ENCODE measurements at places on chromosomes 6 and 20. TPM values are rescaled to one million over a fixed set of nuclear protein-coding genes. Genes with fewer than 3 reads are reported as not detected.

Gene HSPA1L
- 3.1 TPM for total RNA-seq

Gene SENP6
- 136 TPM for total RNA-seq

Gene MRPS18B
- 41.2 TPM for total RNA-seq

Gene COL21A1
- total RNA-seq: 0.61 TPM

Gene LAMP5
- 0.54 TPM for total RNA-seq

Gene HLA-DQB1
- 49.2 TPM for total RNA-seq

Gene GPX6
- total RNA-seq: not detected

Gene SPTLC3
- 4.7 TPM for total RNA-seq

Gene MRS2
- total RNA-seq: 19.6 TPM

Gene HCK
- total RNA-seq: 155 TPM

Gene TMEM74B
- total RNA-seq: 1.3 TPM

Gene HSPA1A
- 97.7 TPM for total RNA-seq

Gene MYH7B
- total RNA-seq: 1.7 TPM

Gene RIPPLY2
- not detected for total RNA-seq

Gene SNX9
- total RNA-seq: 40.5 TPM

Gene CEP85L
- total RNA-seq: 44.3 TPM

DNA sequence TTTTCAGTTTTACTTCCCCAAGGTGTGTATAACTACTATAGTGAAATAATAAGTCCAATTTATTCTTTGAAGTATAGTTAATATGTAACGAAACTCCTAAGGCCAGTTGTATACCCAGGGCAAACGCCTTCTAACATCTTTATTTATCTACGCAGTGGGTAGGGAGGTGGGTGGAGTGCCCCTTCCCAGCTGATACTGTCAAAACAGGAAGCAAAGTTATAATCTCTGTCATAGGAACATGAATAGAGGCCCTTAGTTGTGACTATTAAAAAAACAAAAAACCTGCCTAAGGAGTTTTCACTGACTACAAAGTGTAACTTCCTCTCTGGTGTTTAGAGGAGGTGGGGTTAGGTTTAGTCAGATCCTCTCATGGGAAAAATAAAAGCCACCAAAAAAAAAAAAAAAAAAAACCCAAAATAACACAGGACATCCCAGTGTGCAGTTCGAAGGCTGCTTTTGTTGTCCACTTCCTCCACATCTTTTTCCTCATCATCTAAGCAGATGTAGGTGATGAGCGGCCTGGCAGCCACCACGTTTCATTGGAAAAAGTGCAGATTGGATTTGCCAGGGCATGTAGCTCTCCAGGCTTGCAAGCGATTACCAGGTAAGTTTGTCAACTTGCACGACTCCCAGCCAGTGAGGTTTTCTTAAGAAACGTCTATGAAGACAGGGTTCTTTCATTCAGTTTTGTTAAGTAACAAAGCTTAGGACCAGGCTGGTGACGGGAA lies 58.7 kb downstream of the UTRN start:
- DNase-seq: peak; percentile 80

GRCh38 chr6:54308289-54308985 lies at the start of gene TINAG:
Gene TINAG, plus strand, starts transcription at chr6:54308441. Its CDS starts 110 bp downstream, at chr6:54308551.
- no peak for DNase-seq

DNA sequence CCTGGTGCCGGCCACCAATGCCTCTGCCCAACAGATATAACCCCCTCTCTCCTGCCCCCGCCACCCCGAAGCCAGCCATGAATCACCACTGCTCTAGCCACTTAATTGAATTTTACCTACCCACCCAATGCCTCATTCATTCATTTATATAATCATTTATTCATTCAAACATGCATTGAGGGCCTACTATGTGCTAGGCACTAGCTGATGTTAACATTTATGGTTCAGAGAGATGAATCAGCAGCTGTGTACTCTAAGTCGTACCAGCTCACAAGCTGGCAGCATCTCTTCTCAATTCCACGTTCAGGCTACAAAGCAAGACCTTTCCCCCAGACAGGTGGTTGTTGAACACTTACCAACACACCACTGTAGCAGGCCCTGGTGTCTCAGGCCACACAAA lies 12.9 kb upstream of the MDGA1 start:
- no peak for DNase-seq

- no peak for DNase-seq
Measured at GRCh38 chr6:125834348-125834747, 43.6 kb downstream of the NCOA7 start.

GRCh38 chr20:6469695-6470094 lies 297.8 kb upstream of the BMP2 start:
- DNase-seq: no peak

DNA sequence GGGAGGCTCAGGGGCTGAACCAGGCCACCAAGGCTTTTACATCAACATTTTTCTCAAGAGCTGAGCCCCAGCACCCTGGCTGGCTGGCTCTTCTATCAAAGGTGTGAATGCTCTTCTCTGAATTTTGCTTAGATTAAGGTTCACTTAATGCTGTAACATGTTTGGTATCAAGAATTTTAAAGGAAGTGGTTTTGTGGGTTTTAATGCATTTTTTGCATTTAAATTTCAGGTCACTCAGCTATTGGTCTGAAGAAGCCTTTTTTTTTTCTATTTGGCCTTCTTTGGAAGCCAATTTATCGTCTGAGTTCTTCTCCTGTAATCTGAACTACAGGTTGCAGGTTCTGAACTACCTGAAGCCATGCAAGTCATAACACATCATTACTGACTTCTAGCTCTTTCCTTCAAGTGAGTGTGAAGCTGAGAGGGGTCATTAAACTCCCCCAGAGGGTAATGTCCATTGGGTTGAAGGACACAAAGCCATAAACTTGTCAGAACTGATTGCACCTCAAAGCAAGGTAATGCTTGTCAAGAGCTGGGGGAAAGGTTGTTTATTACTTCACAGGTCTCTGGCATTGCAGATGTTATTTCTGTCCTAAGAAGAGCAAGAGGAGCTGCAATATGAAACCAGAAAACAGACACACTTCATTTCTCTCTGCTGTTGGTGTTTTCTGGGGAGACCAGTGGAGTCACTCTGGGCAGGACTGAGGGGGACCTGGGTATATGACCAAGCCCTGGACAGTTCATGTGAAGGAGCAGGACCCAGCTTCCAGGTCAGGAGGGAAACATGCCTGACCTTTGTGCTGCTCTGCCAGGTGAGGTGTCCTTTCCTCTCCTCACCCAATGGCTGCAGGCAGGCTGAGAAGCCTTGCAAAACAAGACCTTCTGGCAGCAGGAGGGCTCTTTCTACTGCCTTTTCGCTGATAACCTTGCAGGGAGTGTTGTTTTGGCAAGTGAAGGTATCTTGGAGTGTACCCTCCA lies 26.1 kb upstream of the NEDD9 start:
- DNase-seq: no peak

GRCh38 chr6:155158030-155158843 lies 105.6 kb upstream of the CLDN20 start:
- no peak for DNase-seq

DNA sequence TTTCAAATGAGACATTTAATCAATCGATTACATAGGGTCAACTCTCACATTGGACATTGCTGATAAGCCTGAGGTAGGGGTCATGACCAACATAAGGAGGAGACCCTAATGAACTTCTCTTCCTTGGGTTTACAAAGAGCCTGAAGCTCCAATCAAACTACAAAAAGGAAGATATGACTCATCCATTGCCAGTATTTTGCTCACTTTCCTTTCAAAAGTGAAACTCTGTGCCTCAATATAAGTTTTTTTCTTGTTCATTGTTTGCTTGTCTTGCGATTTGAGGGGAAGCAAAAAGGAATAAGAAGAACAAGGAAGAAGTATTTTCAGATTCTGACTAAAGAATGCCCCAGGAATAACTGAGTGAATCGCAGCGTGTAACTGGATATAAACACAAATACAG lies 38.8 kb upstream of the KHDRBS2 start:
- no peak for DNase-seq

DNA sequence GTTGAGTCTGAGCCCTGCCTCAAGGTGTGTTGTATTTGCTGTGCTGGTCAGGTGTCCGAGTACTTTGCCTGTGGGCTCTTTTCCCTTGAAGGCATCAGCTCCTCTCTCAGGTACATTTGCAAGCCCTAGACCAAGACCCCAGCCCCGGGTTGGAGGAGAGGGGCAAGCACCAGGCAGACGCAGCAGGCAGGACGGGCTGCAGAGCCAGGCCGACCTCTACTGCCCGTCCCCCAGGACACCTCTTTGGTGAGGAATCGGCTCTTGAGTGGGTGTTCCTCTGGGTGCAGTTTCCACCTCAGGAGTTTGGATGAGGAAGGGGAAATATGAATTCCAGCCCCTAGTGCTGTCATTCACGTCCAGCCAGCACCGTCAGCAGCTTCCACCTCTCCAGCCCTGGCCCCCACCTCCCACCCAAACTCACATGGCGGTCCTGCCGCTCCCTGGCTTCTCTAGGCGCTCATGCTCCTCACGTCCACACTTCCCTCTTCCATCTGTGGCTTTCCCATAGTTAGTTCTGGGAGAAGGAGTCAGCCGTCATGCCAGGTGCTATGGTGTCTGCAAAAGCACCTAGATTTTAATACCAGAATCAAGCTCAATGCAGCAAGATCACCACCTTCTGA lies 183.9 kb downstream of the DLL1 start:
- DNase-seq: peak; percentile 58

DNA sequence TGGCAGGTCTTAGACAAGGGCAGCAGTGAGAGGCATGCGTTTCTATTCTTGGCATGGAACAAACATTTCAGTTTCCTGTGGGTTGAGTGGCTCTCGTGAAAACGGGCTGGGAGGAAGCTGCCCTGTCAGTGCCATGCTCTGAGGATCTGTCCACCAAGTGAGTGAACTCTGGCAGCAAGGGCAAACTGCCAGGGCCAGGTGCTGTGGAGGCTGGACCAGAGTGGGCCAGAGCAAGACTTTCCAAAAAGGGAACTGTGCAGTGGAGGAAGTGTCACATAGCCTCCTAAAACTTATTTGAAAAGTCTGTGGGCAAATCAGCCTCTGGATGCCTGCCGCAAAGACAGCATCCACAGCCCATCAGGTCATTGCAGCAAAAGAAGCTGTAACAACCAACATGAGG lies 44.2 kb upstream of the TAB2 start:
- DNase-seq: peak; percentile 88

GRCh38 chr6:112085286-112086065 lies 1.8 kb downstream of the TUBE1 start:
- no peak for DNase-seq

GRCh38 chr6:110357664-110358552 lies at the start of gene METTL24:
Gene METTL24, minus strand, starts transcription at chr6:110358349. Its CDS starts 77 bp downstream, at chr6:110358272.
- DNase-seq: no peak

GRCh38 chr20:14616003-14616402 lies 278.6 kb upstream of the FLRT3 start:
- DNase-seq: no peak

GRCh38 chr6:157224178-157224950 lies 99.0 kb downstream of the TMEM242 start:
- DNase-seq: peak; percentile 83

DNA sequence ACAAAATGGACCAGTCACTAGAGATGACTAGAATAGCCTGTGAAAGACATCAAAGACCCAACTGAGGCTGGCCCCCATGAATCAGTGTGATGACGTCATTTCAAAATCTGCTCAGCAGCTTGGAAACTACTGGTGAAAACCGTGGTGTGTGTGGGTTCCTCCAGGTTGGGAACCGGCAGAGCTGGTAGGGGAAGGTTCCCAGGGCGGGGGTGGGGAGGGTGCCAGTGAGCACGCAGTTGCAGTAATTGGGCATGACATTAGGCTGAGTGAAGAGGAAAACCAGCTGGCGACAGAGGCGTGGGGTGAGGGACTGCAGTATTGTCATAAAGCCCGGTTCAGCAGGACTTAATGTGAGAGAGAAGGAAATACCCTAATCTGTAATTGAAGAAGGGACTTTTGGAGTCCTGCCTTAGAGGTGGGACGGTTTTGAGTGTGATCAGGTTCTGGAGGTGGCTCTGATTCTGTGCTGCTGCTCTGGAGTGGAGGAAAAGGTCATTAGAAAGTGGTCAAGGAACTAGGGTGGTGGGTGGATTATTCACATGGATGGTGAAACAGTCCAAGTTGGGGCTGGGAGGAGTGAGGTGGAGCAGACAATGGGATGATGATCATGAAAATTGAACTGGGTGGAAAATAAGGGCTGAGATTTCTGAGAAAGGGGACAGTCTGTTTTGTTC lies 52.0 kb upstream of the MTHFD1L start:
- no peak for DNase-seq

GRCh38 chr6:139376604-139377218 lies 2.3 kb upstream of the CITED2 start:
- DNase-seq: no peak

DNA sequence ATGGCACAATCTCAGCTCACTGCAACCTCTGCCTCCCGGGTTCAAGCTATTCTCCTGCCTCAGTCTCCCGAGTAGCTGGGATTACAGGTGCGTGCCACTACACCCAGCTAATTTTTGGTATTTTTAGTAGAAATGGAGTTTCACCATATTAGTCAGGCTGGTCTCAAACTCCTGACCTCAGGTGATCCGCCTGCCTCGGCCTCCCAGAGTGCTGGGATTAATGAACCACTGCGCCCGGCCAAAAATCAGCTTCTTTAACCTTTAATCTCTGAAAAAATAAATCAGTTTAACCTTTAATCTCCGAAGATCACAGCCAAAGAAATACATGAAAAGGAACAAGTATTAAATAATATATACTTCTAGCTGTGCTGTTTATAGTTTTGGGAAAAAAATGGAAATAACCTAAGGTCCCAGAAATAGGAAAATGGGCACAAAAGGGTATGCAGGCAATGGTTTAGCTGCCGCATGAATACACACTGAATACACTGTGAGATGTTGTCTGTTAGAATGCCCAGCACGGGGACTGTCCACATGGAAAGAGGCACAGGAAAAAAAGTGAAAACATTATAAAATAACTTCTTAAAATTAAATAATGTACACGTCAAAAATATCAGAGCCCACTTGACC lies 1.6 kb downstream of the NQO2 start:
- no peak for DNase-seq

GRCh38 chr20:60262967-60263603 lies 304.9 kb downstream of the CDH26 start:
- DNase-seq: peak; percentile 85

- DNase-seq: no peak
Measured at GRCh38 chr6:40877362-40877761, 161.7 kb downstream of the UNC5CL start.

DNA sequence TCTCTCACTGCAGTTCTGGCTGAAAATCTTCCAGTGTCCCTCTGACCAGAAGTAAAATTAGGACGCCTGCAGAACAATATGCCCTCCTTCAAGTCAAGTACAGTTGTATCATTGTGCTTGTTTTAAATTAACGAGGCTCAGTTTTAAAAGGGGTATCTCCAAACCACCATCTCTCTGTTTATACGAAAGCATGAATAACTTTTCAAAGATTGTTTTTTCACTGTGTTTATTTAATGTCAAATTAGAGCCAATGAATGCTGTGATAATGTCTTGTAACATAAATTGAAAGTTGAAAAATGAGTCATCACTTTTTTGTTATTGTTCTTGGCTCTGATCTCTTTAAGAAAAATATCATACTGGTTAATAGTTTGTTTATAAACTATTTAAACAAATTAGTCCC lies 230.7 kb upstream of the THEMIS start:
- DNase-seq: no peak
